Stimulated activated CD4-positive, alpha-beta T cell treated with anti-CD3 and anti-CD28 coated beads, Interleukin-12 subunit alpha, Interleukin-12 subunit beta, amount 100 ng/mL, for 48 hours (primary cell): ENCODE measurements at places on chromosomes 2 and 18.

- DNase-seq = no peak
Observed at GRCh38 chr2:159150280-159150746, 136.2 kb downstream of the WDSUB1 start.

GRCh38 chr2:239819974-239820555 lies 205.1 kb downstream of the NDUFA10 start:
- peak; percentile 5 for DNase-seq

- no peak for DNase-seq
Observed at GRCh38 chr18:34947711-34948125, 93.5 kb upstream of the MAPRE2 start.

- DNase-seq = no peak
Observed at GRCh38 chr2:230627806-230628724, 84.6 kb upstream of the CAB39 start.

GRCh38 chr2:56147907-56148306 lies 35.9 kb upstream of the CCDC85A start:
- no peak for DNase-seq

GRCh38 chr2:62423235-62423634 lies 82.8 kb downstream of the TMEM17 start:
- DNase-seq = no peak

- no peak for DNase-seq
Observed at GRCh38 chr2:46535360-46535759, 56.0 kb downstream of the TMEM247 start.

DNA sequence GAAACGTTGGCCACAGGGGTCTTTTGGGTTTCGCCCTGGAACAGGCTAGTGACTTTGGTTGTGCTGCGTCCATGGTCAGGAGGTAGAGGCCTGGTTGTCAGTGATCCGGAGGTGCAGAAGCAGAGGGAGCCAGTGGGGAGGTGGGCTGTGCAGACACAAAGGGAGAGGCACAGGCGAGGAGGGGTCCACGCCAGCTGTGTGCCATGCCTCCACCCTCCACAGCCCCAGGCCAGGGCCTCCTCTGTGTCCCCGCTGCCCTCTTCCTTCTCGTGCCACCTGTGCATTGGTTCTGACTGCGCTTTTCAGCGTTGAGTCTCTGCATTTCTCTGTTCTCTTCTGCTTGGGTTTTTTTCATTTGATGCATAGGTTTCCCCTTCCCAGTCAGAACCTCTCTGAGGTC lies 121.0 kb downstream of the GBX2 start:
- DNase-seq = no peak

DNA sequence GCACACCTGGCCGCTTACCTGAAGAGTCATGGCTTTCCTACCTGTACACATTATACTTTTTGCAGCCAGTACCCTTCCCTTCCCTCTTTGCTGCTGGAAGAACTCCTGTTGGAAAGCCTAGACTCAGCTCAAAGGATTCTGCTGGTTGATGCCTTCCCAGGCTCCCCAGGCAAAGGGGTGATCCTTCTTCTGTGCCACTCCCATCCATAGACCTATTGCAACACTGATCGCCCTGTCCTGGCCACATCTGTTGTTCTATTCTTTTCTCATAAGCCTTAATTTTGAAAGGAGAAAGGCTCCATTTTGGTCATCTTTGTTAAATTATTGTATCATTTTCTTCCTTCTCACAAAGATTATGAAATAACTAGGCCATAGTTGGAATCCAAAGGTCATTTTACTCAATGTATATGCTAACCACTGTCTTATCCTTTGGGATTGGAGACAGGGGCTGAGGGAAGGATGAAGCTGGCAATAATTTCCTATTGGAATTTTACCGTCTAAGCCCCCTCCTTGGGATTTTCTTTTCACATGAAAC lies 3.4 kb upstream of the PRKCE start:
- no peak for DNase-seq

DNA sequence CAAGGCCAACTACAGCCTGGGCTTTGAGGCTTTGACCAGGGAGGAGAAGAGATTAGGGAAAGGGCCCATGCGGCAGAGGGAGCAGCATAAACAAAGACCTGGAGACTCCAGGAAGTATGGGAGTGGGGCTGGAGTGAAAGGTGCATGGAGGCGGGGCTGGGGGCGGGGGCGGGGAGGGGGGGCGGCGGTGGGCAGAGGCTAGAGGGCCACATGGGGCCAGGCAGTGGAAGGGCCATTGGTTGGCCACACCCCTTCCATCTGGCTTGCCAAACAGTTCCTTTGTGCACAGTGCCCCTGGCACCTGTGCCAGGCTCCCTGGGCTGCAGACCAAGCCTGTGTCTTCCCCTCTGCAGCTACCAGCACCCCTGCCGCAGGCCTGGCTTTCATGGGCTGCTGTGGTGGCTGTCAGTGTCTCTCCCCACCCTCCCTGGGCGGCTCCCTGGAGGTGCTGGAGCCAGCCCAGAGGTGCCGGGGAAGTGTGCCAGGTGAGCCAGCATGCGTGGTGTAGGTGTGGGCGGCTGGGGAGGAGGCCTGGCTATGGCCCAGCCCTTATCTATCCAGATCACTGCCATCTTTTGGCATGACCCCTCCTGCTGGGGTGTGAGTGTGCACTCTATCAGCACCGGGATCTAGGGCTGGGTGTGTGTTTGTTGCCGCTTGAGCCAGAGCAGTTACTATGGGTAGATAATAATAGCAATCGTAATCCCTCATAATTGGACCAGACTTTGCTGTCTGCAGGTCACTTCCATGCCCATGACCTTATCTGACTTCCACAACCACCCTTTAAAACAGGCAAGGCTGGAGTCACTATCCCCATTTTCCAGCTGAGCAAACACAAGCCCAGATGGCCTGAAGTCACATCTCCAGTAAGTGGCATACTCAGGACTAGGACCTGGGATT lies 30.5 kb downstream of the DNMT3A start:
- no peak for DNase-seq

GRCh38 chr2:138155304-138155703 lies 191.0 kb downstream of the HNMT start:
- no peak for DNase-seq

GRCh38 chr18:2948038-2948437 lies 64.9 kb downstream of the LPIN2 start:
- no peak for DNase-seq

DNA sequence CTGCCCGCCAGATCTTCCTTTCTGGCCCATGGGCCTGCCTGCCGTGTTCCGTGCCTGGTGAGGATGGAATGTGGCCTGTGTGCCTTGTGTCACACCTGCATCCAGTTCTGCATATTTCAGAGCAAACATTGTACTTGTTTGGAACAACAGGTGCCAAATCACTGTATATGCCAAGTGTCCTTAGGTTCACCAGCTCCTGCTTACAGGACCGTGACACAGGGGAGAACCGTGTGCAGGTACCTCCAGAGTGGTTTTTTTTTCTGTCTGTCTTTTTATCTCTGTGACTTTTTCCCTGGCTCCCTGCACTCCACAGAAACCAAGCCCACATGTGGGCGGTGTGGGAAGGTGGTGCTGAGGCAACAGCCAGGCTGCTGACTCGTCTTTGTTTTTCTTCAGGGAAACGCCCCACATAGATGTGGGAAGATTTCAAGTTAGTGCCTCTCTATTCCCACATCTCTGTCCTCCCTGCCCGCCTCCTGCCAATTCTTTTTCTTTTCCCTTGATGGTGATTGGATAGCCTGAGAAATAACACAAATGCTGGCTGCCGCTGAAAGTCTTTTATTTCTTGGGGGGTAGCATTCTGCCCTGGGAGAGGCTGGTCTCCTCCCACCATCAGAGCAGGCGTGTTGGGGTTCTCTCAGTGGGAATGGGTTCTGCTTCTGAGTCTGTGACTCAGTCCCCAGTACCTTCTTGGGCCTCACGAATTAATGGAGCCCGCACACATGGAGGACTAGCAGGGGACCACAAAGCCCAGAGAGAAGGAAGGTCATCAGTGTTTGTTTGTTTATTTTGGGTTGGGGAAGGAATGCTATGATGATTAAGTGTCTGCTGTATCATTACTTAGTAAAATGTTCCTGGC lies 21.4 kb downstream of the GRHL1 start:
- no peak for DNase-seq

- no peak for DNase-seq
Observed at GRCh38 chr2:239042551-239043320, 194.9 kb downstream of the TWIST2 start.

- no peak for DNase-seq
Observed at GRCh38 chr2:193843675-193844074, 1648.9 kb upstream of the TMEFF2 start.

- DNase-seq = no peak
Observed at GRCh38 chr2:10289891-10290290, 12.8 kb upstream of the HPCAL1 start.

- DNase-seq = no peak
Observed at GRCh38 chr18:45834306-45834705, 8.8 kb downstream of the SIGLEC15 start.

DNA sequence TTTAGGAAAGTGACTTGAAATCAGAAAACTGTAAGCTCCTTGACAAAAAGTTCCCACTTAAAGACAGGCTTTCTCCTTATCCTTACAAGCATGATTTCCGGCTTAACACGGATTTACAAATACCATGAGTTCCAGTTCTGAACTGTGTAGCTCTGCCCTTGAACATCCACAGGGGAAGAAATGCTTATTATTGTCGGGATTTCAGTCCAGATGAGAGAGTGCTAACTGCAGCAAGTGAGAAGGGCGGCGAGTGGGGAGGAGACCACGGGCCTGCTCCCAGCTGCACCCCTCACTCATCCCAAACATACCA lies 73.1 kb downstream of the LRRC30 start:
- DNase-seq = no peak

- no peak for DNase-seq
Observed at GRCh38 chr18:66616523-66616983, 12.7 kb upstream of the CDH19 start.

DNA sequence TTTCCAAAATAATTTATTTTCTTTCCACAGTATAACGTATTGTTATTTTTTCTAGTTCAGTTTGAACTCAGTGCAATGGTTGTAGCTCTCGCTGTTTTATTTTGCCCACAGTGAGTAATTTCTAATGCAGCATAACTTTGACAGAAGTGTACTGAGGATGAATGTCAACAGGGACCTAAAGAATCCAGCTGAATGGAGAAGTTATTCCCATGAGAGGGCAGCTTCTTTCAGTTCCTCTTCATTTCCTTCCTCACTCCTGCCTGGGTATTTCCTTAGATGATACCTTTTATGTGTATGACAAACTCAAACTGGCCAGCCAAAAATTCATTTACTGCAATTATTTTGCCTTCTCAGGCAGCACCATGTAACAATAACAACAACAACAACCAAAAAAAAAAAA lies 1223.1 kb upstream of the ZEB2 start:
- no peak for DNase-seq

GRCh38 chr2:17765398-17765797 lies 11.5 kb downstream of the GEN1 start:
- DNase-seq = no peak

DNA sequence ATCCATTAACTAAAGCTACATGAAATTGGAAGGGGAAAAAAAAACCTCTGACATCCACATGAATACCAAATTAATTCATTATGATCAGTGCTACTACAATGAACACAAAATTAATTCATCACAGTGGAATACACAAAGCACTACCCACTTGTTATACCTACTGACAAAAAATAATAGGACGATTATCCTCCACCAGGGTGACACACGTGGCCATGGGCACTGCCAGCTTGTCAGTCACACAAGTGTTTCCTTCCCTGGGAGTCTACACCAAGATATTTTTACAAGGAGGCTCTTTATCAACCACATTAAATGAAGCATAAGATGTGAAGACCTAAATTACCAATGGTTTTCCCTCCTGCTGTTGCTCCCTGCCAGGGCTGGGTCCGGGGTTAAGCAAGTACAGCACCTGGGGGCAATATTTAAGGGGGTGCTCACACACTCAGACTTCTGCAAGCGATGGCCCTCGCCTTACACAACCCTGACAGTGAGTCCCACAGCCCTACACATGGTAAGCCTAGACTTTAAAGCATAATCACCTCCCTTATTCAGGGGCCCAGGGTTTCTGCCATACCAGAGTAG lies 90.1 kb downstream of the TCF4 start:
- no peak for DNase-seq

DNA sequence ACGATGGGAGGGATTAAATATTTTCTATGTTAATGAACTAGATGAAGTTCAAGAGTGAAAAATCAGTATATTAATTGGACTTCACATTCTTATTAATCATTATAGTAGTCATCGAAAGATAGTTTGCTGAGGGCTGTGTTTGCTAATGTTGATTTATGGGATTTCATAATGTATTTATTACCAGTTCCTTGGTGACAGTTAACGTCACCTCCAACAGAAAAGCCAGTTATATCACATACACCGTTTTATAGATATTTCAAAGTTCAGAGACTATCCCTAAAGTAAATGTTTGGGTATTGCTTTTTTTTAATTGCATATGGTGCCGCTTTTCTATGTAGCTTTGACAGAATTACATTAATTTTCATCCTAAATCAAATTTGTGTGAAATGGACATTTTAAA lies 49.4 kb upstream of the SP5 start:
- DNase-seq = no peak

- no peak for DNase-seq
Observed at GRCh38 chr2:46988230-46988629, 72.6 kb upstream of the MCFD2 start.

GRCh38 chr2:20532634-20533437 lies 86.0 kb downstream of the RHOB start:
- DNase-seq = no peak

DNA sequence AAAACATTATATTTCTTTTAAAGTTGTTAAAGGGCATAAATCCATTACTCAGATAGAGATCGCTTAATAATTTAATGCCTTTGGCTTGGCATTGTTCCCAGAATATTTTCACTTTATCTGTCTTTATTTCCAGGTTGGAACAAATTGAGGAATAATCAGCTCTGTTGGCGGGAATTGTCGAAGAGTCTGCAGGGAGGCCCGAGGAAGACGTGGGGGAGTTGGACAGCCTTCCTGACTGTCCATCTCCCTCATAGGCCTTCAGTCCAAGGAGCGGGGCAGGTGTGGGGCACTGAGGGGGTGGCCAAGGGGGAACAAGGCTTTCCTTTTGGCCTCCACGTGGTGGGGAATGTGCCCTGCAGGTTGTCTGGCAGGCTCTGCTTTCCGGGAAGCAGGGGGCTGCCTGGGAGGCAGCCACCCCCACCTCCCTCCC lies 179.6 kb downstream of the ZBTB7C start:
- no peak for DNase-seq

- DNase-seq = no peak
Observed at GRCh38 chr2:131835621-131836091, 308.0 kb downstream of the CCDC74A start.

DNA sequence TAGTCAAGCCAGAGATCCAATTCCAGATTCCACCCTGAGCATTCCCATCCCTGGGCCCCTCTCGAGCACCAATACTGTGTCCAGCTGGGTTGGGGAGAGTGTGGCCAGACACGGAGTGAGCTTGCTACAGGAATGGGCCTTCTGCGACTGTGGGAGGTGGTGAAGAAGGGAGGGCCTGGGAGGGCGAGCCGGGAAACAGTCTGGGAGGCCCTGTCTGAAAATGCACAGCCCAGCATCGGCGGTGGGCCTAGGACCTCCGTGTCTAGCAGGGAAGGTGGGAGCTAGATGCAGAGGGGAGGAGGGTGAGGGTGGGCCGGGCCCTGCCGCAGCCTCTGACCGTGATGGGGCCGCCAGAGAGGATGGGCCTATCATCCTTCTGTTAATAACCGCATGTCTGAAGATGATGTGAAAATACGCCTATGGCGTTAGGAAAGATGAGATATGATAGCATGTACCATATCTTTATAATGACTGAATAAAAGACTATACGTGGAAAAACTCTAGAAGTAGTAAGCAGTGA lies 1.9 kb upstream of the OTOS start:
- DNase-seq = no peak

- no peak for DNase-seq
Observed at GRCh38 chr18:12432881-12433280, 25.2 kb downstream of the PRELID3A start.
